T-helper 22 cell (primary cell): ENCODE measurements at places on chromosomes 11 and 22.

- DNase-seq, result no peak
These were observed 1033.6 kb downstream of the FAM181B start for GRCh38 chr11:81700076-81700475.

DNA sequence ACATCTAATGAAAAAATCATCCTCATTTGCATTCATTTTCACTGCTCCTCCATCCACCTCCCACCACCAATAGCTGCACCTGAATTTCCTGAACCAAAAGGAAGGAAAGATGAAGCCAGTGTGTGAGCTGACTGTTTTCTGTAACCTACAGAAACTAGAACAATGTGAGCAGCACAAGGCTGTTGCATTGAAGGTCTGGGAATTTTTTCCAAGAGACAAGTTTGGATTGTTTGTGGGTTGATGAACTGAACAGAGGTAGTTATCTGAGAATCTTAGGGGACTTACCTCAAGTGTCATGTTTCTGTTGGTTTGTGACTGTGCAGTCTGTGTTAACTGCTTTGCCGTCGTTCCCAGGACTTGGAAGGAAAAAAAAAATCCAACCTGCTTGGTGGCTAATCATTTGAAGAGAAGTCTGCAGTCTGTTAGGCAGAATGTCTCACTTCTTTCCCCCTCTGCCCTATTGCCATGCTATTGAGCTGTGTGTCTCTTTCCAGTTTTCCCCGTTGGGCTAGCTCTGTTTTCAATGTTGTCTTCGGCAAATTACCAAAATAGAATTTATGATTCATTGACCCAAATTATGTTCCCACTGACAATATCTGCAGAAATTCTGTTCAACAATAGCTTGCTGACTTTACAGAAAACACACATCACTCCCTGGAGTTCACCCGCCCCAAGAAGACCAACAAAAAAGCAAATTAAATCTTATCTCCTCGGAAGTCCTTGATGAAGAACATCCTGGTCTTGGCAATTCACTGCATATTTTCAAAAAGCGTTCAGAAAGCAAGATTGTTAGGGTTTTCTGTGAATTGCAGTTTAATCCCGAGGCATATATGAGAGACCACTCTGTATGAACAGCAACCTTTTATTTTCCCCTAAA, 76.0 kb downstream of the SC5D start:
- no peak for DNase-seq

DNA sequence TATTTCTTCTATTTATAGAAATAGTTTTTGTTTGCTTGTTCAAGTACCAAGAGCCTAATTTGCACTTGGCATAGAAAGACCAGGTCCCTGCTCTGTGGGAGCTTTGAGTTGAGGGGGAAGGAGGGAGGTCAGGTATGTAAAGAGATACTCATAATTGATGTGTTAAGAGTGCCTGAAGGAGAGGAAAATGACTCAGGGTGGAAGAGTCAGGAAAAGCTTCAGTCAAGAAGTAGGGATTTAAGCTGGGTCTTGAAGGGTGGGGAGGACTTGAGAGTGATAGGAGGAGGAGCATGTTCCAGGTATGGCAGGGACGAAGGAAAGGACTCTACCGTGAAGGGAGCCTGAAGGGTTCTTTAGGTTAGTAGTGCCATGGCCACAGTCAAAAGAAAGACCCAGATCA, 9.0 kb downstream of the RBX1 start:
- DNase-seq, result no peak

GRCh38 chr11:68517121-68517741, 56.7 kb downstream of the PPP6R3 start:
- no peak for DNase-seq

GRCh38 chr11:111963931-111964340, 26.8 kb downstream of the DIXDC1 start:
- DNase-seq, result no peak

DNA sequence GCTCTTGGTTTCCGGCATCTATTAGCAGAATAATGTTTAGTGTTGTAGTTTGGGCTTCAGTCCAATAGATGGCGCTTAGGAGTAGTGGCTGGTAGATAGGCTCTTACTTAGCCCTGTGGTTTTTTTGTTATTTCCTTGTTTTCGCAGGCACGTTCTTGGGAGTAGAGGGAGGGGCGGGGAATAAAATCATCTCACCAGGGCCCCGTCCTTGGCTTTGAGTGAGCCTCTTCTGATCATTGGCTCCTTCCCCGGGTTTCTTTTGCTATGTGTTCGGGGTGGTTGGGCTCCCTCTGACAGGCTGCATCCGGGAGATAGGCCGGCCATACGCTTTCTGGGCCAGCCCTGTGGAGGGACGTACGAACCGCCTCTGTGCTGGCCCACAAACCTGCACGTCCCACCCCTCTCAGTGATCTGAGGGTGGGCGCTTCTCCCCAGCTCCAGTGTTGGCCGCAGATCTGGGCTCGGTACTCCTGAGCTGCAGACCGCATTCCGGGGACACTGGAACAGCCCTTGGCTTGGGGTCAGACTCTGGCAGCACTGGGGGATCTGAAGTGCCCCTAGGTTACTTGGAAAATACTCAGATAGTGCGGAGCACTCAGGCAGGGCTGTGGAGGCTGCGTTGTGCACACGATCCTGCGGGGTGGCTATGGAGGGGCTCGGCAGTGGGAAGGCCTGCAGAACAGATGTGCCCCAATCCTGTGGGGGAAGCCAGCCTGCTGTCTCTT, 217.0 kb downstream of the DYNC2H1 start:
- DNase-seq, result no peak

DNA sequence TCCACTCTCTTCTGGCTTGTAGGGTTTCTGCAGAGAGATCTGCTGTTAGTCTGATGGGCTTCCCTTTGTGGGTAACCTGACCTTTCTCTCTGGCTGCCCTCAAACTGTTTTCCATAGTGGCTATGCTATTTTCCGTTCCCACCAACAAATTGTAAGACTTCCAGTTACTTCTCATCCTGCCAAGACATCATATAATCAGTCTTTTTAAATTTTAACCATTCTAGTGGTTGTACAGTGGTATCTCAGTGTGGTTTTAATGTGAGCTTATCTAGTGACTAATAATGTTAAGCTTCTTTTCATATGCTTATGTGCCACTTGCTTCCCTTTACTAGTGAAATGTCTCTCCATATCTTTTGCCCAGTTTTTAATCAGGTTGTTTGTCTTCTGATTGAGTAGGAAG, 13.6 kb upstream of the TRIM29 start:
- DNase-seq, result no peak
